ENCODE measurements at places on chromosomes 7 and 10. TPM values are rescaled to one million over a fixed set of nuclear protein-coding genes. Genes with fewer than 3 reads are reported as not detected.

GRCh38 chr10:123560301-123561140, 105.6 kb upstream of the GPR26 start:
- no peak for ATAC-seq

GRCh38 chr7:30732606-30733005, 19.3 kb upstream of the INMT start:
- ATAC-seq: no peak

GRCh38 chr10:22693860-22694259, 20.5 kb downstream of the PIP4K2A start:
- ATAC-seq: no peak

DNA sequence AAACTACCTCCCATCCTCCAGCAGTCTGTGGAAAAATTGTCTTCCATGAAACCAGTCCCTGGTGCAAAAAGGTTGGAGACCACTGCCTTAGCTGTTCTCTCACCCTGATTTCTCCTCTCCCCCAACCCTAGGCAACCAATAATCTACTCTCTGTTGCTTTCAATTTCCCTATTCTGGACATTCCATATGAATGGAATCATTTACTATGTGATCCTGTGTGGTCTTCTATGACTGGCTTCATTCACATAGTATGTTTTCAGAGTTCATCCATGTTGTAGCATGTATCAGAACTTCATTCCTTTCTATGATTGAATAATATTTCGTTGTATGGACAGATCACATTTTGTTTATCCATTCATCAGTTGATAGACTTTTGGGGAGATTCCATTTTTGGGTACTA, 38.3 kb upstream of the DLG5 start:
- no peak for ATAC-seq

The FBXO24 gene
- 0.32 TPM for total RNA-seq

The OR2A25 gene
- not detected for total RNA-seq

The ABCA13 gene
- 4.3 TPM for total RNA-seq

The FKBP6 gene
- not detected for total RNA-seq
